ENCODE measurements at places on chromosomes 3 and 15.

- no peak for DNase-seq
Measured at GRCh38 chr15:45089712-45090373, 24.1 kb downstream of the DUOX2 start.

DNA sequence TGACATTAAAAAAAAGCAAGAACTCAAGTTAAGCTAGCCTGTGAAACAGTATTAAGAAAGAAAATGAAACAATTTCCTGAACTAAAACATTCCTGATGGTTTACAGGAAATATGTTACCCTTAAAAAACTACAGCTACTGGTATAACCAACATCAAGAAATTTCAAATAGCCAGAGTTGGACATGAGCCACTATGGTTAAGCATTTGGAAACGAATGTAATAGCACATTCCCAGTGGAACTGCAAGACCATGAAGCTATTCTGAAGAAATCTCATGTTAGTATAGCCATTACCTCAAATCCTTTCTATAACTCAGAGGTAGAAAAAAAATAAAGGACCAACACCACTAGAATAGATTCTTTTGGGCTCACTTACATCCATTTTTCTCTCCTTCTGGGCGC, 30.2 kb downstream of the CPNE4 start:
- no peak for DNase-seq

DNA sequence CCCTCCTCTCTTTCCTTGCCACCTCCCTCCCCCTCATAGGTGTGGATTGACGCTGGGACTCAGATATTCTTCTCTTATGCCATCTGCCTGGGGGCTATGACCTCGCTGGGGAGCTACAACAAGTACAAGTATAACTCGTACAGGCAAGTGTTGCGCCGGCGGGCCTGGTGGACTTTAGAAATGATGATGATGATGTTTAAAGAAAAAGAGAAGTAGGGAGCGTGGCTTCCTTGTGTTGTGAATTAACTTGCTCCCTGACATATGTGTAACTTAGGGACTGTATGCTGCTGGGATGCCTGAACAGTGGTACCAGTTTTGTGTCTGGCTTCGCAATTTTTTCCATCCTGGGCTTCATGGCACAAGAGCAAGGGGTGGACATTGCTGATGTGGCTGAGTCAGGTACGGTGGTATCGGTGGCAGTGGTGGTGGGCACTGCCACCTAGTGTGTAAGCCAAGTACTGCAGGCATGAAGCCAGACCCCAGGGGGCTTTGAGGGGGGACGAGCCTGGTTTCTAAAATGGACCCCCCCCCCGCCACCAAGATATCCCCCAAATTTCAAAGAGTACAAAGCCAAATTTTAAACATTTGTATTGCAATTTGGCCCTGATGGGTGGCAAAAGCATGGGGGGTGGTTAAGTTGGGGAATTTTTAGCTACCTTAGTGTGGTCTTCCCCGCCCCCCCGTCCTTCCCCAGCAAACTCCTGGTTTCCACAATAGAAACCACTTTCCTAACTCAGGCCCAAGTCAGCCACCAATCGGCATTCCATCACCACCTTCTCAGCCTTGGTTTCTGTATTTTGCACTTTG, 65.6 kb downstream of the SLC6A6 start:
- peak; percentile 95 for DNase-seq

DNA sequence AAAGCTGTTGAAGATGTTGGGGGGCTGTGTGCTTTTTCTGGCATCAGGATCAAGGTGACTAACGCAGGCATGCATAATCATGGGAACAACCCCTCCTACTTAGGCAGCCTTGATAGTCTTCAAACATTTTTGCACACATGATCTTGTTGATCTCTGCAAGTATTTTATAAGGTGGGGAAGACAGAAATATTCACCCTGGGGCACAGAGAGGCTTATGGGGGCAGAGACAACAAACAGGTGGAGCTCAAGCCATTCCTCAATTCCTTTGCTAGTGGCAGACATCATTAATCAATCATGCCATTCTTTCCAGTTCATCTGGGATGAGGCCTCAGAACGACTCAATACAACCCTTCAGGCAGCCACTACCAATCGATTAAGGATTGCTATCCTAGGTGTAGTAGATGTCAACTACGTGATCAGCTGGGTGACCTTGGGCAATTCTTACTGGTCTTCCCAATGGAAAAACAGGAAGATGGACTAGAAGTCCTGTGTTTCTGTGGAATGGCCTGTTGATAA, 110.3 kb upstream of the SMAD3 start:
- no peak for DNase-seq

- no peak for DNase-seq
Measured at GRCh38 chr3:11626084-11626463, 17.6 kb downstream of the VGLL4 start.

DNA sequence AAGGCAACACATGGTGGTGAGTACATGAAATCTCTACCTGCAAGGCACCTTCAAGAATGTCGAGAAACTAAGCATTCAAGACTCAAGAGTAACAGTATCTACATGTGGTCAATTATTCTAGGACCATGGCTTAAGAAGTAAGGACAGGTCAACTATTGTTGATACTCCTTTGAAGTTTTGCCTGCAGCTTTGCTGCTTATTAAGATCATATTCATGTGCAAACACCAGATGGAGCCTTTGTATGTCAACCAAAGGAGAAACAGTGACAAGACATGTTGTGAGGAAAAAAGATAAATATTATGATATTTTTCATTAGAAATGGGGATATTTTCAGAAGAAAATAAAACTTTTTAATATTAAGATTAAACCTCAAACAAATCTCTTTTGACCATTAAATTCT, 52.3 kb upstream of the FGF7 start:
- no peak for DNase-seq

GRCh38 chr15:85598718-85599398, 195.9 kb downstream of the KLHL25 start:
- DNase-seq: no peak

DNA sequence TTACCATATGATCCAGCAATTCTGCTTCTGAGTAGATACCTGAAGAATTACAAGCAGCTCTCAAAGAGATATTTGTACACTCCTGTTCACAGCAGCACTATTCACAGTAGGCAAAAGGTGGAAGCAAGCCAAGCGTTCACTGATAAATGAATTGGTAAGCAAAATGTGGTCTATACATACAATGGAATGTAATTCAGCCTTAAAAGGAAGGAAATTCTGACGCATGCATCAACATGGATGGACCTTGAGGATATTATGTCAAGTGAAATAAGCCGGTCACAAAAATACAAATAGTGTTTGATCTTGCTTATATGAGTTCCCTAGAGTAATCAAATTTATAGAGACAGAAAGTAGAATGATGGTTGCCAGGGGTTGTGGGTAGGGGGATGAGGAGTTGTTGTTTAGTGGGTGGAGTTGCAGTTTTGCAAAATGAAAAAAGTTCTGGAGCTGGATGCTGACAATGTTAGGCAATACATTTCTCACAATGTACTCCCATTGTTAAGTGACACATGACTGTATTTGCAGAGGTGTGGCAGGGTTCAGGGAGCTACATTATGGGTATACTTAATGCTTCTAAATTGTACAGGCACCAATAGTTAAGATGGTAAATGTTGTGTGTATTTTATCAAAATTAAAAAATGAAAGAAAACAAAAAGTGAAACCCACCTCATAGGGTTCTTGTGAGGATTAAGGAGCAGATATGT, 26.7 kb downstream of the SLC6A1 start:
- no peak for DNase-seq

GRCh38 chr3:197460002-197460401, 95.8 kb downstream of the BDH1 start:
- no peak for DNase-seq

DNA sequence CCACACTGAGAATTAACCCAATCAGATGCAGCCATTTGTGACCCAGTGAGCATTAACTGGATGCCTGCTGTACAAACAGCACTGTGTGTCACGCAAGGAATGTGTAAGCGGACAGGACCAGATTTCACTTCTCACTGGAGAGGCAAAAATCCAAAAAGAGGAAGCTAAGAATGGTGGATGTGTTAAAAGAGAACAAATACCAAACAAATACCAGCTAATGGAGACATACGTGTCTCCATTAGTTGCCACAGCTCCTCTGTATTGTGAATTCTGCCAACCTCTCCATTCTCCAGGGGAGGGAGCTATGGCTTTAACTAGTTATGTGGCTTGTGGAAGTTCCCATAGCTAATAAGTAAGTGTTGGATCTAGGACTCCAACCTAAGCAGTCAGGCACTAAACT, 2.6 kb downstream of the LTF start:
- DNase-seq: peak; percentile 53

GRCh38 chr3:43212914-43213611, 73.3 kb upstream of the SNRK start:
- no peak for DNase-seq

- DNase-seq: peak; percentile 42
Measured at GRCh38 chr15:75672646-75673425, 25.1 kb downstream of the SNX33 start.

DNA sequence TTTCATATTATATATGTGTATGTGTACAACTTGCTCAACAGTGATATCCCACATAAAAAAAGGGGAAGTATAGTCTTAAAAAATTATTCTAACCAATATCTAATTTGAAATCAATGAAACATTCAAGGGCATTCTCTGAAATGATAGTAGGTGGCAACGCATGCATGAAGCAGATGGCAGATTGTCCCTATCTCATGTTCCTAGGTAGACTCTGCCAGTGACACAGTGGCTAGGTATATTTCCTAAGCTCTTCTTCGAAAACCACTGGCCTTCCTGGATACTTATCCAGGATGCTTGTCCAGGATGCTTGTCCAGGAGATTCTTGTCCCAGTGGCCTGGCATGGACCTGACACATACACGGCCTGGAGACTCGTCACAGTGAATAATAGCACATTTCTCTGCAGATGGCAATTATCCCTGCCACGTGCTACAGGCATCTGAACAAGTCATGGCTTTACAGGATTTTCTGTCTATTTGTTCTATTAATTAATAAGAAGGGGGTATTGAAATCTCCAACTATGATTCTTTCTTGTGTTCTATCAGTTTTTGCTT, 54.9 kb downstream of the OCA2 start:
- no peak for DNase-seq

DNA sequence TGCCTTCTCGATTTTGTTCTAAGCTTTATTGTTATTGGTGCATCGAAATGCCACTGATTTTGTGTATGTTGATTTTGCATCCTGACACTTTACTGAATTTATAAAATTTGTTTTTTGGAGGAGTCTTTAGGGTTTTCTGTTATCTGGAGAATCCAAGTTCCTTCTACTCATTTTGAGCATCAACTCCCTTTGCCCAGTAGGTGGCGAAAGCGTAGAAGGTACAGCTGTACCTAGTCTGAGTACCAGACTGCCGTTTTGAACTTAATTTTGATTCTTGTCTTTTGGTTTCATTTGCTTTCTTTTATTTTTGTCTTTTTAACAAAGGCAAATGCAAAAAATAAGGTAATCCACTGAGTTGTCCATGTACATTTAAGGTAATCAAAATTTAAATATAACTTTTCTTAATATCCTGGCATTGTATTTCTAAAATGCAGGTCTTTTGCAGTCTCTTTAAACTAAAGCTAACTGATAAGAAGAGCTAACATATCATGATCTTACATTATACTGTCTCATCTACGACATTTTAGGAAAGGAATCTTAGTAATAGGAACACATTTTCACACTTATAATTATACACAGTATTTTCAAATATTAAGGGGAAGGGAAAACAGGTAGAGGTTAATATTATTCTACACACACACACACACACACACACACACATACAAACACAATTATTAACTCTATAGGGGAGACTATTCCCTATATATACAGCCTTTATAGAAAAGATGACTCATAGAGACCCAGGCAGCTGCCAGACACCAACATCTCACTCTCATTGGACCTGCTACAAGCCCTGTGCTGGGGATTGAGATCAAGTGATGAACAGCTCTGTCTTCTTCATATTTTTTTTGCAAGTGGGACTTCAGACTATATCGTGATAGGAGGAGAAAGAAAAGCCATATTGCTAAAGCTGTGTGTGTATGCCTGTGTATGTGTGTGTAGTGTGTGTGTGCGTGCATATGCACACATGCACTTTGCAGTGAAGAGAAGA, 71.8 kb downstream of the SYNPR start:
- peak; percentile 51 for DNase-seq
